Activated CD4-positive, alpha-beta T cell treated with anti-CD3 and anti-CD28 coated beads for 1 hour (primary cell): ENCODE measurements at places on chromosomes 6 and 20.

- no peak for DNase-seq
These were observed 44.8 kb upstream of the EMILIN3 start for GRCh38 chr20:41411391-41411847.

GRCh38 chr6:100057941-100058340, 63.9 kb upstream of the MCHR2 start:
- no peak for DNase-seq

GRCh38 chr6:40398810-40399477, 188.2 kb downstream of the LRFN2 start:
- DNase-seq, result no peak

DNA sequence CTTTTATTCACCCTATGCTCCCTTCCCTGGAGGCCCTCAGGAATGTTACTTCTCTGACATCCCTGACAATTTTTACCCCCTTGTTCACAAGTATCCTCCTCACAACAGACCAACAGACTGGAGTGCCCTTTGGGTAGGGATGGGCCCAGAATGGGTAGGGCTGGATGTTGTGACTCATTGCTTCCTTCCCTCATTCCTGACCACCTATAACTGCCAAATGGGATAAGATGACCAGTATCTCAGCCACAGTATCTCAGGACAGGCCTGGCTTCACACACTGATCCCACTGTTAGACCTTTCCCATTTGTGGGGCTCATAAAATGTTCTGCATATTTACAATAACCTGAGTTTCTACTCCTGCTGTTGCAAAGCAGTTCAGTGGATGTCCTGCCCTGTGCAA, 223.0 kb upstream of the LRFN2 start:
- DNase-seq, result no peak

DNA sequence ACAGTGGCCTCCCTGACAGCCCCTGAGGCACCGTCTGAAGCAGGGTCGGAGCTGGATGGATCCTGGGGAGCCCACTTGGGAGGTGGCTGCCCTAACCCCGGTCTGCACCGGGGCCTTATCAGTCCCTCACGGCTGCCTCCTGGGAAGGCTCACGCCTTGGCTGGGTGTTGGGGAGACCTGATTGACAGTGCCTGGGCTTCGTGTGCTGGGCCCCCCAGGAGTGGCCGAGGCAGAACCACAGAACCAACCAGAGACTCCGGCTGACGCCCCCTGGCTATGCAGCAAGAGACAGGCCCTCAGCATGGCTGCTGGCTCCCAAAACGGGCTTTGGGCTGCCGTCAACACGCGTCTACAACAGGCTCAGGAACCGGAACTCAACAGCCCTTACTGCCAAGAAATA, 219.6 kb downstream of the TAF4 start:
- no peak for DNase-seq

DNA sequence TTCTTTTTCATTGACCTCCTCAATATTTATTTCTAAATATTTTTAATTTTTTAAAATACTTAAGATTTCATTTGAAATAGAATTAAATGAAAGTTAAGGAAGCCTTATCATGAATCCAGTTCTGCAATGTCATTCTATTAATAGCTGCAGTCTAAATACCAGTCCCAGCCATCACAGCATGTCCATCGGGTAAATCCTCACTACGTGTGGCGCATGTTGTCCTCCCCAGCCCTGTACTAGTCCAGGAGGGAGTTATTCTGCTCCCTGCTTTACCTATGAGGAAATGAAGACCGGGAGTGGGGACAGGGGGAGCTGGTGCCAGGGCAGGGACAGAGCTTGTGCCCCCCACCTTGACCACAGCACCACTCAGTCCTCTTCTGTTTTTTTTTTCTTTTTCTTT, 125.1 kb upstream of the QKI start:
- DNase-seq, result no peak

GRCh38 chr6:25112322-25112773, 166.8 kb upstream of the CARMIL1 start:
- no peak for DNase-seq

DNA sequence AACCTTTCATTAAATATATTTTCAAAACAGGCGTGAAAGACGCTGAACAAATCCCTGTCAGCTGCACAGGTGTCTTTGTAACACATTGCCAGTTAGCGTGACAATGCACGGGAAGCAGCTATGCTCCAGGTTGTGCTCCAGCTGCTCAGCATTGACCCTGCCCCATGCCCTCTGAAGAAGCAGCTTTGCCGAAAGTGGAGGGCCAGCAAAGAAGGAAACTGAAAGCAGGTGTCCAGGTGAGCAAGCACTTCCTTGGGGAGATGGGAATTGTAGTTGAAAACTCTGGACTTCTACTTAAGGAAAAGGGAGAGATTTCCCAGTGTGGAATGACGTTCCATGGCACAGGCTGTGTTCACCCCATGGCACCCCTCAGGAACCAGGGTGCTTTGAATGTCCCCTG, 125.7 kb downstream of the TTLL2 start:
- no peak for DNase-seq

DNA sequence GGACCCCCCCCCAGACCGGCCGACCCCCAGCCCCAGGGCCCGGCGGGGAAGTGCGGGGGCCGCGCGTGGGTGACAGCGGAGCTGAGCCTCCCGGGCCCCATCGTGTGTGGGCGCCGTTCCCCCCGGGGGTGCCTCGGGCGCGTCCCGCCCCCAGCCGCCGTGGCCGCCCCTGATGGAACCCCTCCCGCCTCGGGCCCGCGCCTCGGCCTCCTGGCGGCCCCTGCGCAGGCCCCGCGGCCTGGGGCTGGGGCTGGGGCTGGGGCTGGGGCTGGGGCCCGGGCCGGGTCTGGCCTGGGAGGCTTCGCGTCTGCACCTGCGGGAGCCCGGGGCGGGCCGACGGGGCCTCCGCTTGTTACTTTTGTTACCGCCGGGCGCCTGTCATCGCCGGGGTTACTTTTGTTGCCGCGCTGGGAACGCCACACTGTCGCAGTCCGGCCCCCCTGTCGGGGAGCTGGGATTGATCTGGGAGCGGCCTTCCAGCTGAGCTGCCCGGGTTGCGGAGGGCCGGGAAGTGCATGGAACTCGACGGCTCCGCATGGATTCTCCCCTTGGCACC, 598 bp downstream of the OGFR start:
- no peak for DNase-seq

DNA sequence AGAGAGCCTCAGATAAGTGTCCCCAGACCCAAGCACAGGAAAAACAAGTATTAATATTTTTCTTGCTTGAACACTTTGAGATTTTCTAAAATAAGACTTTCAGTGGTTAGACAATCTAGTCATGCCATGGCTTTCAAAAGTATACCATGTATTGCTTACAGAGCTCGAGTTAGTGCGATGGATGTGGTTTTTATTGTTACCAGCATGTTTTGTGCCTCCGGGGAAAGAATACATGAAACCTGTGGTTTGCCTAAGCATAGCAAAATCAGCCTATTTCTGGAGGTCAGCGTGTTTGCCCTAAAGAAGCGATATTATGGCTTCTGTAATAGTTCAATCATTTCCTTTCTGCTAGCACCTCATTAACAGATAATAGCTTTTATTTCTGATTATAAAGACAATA, 21.6 kb downstream of the RIN2 start:
- DNase-seq, result no peak

- DNase-seq, result no peak
These were observed 295.9 kb upstream of the FERMT1 start for GRCh38 chr20:6418732-6419131.

DNA sequence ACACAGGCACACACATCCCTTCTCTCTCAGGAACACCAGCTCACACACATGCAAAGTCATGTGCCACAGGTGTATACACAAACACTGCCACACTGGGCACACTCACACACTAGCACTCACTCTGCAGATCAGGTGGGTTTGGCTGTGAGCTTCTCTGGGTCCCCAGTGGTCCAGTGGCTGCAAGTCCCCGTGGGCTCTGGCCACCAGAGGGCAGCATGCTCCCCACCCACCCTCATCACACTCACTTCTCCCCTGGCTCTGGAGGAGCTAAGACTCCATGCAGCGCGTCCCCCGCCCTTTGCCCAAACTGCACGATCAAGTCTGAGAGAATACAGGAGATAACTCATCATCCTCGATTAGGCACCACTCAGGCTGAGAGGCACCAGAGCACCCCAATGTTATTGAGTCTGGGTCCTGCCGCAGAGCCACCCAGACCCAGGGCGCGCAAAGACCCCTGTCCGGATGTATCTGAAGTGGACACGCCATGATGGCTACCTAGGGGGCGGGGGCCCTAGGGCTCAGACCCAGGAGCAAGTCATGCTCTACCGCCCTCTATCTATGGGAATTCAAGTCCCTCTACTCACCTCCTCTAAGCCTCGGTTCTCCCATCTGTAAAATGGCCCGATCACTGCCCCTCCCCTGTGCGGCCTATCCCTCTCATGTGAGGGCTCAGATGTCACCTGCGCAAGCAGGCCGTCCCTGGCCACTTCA, 90.5 kb downstream of the GRM4 start:
- peak; percentile 46 for DNase-seq

DNA sequence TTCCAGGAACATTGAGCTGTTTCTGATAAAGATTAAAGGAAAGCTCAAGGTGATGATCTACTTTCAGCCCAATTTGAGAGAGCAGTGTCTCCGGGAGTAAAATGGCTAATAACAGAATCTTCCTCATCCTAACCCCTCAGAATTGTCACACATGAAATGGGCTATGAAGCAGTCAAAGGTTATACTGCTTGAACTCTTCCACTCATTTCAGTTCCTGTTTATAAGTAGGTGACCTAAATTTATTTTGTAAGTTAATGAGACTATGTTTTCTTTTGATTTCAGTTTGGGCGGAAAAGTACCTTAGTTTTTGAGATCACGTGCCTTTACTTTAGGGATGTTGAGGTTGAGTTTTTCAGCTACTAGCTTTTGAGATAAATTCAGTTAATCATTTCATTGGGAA, 47.2 kb downstream of the QKI start:
- DNase-seq, result no peak

DNA sequence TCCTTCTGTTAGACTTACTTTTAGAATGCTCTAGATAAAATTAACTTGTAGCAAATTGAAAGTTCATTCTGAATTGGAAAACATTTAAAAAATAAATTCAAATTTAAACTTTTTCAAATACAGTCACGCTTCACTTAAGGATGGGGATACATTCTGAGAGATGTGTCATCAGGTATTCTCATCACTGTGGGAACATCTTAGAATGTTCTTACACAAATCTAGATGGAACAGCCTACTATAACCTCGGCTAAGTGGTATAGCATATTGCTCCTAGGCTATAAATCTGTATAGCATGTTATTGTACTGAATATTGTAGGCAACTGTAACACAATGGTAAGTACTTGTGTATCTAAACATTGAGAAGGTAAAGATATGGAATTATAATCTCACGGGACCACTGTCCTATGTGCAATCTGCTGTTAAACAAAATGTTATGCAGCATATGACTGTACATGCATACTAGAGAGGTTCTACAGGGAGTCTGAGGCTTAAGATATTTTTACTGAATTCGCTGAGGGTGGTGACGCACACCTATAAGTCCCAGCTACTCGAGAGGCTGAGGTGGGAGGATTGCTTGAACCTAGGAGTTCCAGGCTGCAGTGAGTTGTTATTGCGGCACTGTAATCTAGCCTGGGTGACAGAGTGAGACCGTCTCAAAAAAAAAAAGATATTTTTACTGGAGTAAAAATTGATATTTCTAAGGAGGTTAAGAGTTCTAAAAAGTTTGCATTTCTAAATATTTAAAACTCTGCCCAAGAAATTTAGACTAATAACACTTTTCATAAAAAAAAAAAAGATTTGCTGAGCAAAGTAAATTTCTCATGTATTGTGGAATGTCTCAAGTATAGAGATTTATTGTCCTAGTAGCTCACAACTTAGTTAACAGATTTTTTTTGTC, 87.3 kb upstream of the TULP1 start:
- no peak for DNase-seq

GRCh38 chr6:11926594-11927407, 85.3 kb upstream of the HIVEP1 start:
- DNase-seq, result no peak

GRCh38 chr6:32982702-32983492, 14.5 kb downstream of the BRD2 start:
- DNase-seq, result no peak

GRCh38 chr6:5463690-5464089, 202.4 kb downstream of the FARS2 start:
- no peak for DNase-seq

DNA sequence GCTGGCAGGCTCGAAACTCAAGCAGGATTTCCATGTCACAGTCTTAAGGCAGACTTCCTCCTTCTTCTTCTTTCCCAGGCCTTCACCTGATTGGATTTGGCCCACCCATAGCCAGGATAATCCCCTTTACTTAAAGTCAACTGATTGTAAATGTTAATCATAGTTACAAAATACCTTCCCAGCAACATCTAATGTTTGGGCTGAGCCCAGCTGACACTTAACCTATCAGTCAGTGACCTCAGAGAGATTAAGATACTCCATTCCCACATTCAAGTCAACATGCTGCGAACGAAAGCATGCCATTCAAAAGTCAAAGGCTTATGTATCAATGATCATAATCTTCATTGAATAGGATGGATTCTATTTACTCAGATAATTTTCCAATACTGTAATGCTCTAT, 16.0 kb downstream of the MAP7 start:
- DNase-seq, result no peak

GRCh38 chr20:59207742-59208357, 44.2 kb downstream of the ZNF831 start:
- DNase-seq, result peak; percentile 69

GRCh38 chr20:41268917-41269652, 48.4 kb downstream of the ZHX3 start:
- no peak for DNase-seq
